CD8-positive, alpha-beta T cell (primary cell): ENCODE measurements at places on chromosomes 11 and 22.
A peak's percentile ranks its signal among the peaks of the same experiment; 100 is the strongest.

DNA sequence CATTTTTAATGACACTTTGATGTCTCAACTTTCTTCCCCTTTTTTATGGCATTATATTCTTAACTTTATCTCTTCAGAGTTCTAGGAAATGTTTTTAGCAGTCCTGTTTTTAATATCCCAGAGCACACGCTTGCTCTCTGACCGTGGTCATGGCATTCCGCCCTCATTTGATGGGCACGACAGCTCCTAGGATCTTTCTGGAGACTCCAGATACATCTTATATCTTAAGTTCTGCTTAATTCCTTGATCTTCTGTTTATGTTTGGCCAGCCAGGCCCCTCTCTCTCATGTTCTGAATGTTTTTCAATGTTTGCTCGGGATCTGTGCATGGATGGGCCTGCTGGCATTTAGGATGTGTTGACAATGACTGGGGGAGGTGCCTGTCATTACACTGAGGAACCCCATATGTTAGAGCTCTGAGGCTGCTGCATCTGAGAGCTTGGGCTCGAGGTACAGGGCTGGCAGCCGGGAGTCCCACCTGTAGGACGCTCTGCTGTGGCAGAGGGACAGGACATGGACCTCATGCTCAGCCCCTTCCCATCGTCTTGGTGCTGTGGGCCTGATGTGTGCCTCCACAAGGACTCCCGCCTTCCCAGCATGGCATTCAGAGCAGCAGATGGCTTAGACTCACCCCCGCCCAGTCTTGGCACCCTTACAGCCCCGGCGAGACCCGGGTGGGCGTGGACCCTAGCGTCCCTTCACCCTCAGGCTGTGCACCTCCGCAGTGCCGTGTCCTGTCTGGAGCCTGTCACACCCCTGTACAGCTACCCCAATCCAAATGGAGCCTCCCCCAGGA lies 75.0 kb downstream of the CDKN1C start:
- no peak for DNase-seq

DNA sequence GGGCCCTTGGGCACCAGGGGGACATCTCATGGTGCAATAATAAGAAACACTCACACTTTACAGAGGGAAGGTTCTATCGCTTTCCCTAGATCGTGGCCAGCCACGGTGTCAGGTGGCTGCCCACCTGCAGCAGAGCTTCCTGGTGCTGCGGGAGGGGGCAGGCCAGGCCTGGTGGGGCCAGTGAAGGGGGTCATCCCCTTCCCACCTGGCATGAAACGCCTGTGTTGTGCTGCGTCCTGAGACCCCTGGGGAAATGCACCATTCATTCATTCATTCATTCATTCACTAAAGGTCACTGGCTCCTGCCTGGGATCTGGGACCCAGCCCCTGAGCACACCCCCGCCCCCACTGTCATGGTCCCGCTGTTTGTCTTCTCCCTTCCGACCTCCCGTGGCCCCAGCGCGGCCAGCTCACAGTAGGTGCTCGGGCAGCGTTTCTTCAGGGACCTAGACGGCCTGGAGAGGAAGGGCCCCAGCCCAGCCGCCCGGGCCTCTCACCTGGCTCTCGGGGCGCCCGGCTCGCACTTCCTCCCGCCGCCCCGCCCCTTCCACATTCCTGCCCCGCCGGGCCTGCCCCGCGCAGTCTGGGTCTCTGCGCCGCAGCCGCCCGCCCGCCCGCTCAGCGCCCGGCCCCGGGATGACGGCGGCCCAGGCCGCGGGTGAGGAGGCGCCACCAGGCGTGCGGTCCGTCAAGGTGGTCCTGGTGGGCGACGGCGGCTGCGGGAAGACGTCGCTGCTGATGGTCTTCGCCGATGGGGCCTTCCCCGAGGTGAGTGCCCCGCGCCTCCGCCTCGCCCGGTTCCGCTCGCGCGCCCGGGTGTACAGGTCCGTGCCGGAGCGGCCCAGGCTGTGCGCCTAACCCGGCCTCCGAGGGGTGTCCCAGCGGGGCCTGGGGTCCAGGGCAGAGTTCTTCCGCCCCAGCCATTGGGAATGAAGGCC lies at the start of gene RHOD:
Gene RHOD (plus strand): TSS at position 581 of the 938 bp plus-strand sequence. CDS start 56 bp downstream, at position 637.
- peak; percentile 18 for DNase-seq

GRCh38 chr11:31449040-31449439 lies 60.4 kb downstream of the IMMP1L start:
- no peak for DNase-seq

- no peak for DNase-seq
Measured at GRCh38 chr11:15843309-15843872, 513.0 kb downstream of the SOX6 start.

- DNase-seq: peak; percentile 75
Measured at GRCh38 chr11:250740-251299, 14.0 kb downstream of the PSMD13 start.
